Pulmonary artery endothelial cell (primary cell): ENCODE measurements at places on chromosomes 12 and 14. TPM values are rescaled to one million over a fixed set of nuclear protein-coding genes. Genes with fewer than 3 reads are reported as not detected.

GRCh38 chr14:20632831-20633691 lies 8.4 kb downstream of the OR6S1 start:
- DNase-seq, result no peak

DNA sequence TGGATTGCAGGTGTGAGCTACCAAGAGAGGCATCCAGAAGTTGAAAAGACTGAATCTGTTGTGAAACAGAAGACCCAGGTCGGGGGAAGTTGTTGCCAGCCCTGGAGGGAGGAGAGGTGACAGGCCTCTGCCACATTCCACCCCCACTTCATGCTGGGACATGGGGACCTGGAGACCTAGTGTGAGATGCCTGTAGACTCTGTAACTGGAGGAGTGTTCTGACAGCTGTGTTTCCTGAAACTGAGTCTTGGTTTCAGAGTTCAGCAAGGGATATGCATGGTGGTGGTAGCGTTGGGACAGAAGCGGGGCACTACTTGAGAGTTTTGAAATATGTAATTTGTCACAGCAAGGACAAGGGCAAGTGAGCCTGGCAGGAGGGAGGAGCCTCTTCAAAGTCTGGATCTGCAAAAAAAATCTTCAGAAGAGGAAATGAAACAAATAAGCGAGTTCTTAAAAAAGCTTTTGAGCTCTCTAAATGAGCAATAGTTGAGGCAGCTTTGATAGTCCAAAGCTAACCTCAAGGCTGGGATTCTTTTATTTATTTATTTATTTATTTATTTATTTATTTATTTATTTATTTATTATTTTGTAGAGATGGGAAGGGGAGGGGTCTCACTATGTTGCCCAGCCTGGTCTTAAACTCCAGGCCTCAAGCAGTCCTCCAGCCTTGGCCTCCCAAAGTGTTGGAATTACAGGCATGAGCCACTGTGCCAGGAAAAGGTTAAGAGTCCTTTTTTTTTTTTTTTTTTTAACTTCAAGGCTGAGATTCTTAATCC lies 58.9 kb upstream of the EEA1 start:
- DNase-seq, result no peak

GRCh38 chr12:104638851-104639240 lies 182.1 kb downstream of the CHST11 start:
- DNase-seq, result no peak

GRCh38 chr14:51515611-51516010 lies 136.1 kb upstream of the FRMD6 start:
- no peak for DNase-seq

- DNase-seq, result no peak
Observed at GRCh38 chr12:110667671-110668070, 21.2 kb downstream of the HVCN1 start.

- no peak for DNase-seq
Observed at GRCh38 chr12:95766356-95767019, 24.1 kb downstream of the NTN4 start.

- no peak for DNase-seq
Observed at GRCh38 chr12:116366456-116366776, 88.9 kb upstream of the MED13L start.

DNA sequence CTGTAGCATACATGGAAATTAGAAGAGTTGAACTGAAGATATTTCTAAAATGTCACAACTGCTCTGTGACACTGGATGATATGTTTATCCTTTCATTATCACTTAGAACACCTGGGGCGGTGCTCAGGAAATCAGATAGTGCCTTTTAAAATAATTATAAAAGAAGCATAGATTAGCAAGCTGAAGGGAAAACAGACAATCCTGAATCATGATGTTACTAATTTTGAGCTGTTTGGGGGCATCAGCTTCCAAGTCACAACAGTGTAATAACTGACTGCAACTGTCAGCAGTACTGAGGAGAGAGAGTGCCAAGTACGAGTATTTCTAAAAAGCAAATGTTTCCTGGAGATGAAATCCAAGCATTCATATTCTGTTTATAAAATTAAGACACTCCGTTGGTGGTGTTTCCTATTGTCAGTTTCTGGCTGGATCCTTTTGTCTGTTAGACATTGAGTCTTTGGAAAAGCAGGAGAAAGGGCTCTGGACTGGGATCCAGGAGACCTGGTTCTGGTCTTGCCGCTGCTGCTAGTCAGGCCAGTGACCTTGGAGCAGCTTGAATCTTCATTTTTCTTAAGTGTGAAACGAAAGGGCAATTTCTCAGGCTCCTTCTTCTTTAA lies 380.1 kb downstream of the EGLN3 start:
- no peak for DNase-seq

DNA sequence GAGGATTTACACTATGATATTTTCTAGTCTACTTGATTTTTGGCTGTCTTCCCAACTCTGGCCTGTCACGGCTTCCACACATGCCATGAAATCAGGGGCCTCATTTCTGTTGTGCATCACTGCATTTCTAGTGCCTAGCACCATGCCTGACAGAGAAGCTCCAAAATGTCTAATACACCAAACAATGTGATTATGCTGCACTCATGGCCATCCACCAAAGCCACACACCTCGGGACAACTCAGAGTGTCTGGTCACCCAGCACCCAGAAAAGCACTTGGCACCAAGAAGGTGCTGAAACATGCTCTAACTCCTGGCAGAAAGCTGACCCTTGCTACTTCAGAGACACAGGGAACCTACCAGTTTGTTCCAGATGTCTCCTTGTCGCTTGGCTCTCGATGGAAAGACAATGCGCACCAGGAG lies 11.3 kb downstream of the GCN1 start:
- no peak for DNase-seq

- DNase-seq, result no peak
Observed at GRCh38 chr14:99581374-99581773, 22.6 kb downstream of the CCDC85C start.

GRCh38 chr12:94147387-94147990 lies 888 bp upstream of the PLXNC1 start:
- DNase-seq, result no peak

CAPZA3 gene
- not detected in 2 replicates for total RNA-seq

INHBE gene
- not detected in 2 replicates for total RNA-seq

DAD1 gene
- 278 and 353 TPM in 2 replicates for total RNA-seq
